ENCODE measurements at places on chromosomes 13 and 19. TPM values are rescaled to one million over a fixed set of nuclear protein-coding genes. Genes with fewer than 3 reads are reported as not detected.

Gene LMTK3
- 3.8 TPM for total RNA-seq

Gene C19orf44
- 2.2 TPM for total RNA-seq

Gene KLK12
- total RNA-seq: not detected

Gene ANGPTL4
- 1.7 TPM for total RNA-seq

Gene CGB8
- not detected for total RNA-seq

Gene KRTDAP
- total RNA-seq: not detected

Gene IGSF23
- total RNA-seq: not detected

Gene WDR62
- total RNA-seq: 16.8 TPM

Gene GJB2
- total RNA-seq: 5.1 TPM

Gene HCN2
- total RNA-seq: 1.00 TPM

GRCh38 chr13:106083620-106084350, 451.7 kb downstream of the EFNB2 start:
- peak; percentile 11 for DNase-seq

GRCh38 chr13:45042539-45042938, 53.2 kb downstream of the GPALPP1 start:
- no peak for DNase-seq

- DNase-seq: no peak
These were observed 38.1 kb downstream of the PPP2R1A start for GRCh38 chr19:52227980-52228379.

GRCh38 chr19:38004186-38004520, 97.1 kb downstream of the SIPA1L3 start:
- DNase-seq: no peak

DNA sequence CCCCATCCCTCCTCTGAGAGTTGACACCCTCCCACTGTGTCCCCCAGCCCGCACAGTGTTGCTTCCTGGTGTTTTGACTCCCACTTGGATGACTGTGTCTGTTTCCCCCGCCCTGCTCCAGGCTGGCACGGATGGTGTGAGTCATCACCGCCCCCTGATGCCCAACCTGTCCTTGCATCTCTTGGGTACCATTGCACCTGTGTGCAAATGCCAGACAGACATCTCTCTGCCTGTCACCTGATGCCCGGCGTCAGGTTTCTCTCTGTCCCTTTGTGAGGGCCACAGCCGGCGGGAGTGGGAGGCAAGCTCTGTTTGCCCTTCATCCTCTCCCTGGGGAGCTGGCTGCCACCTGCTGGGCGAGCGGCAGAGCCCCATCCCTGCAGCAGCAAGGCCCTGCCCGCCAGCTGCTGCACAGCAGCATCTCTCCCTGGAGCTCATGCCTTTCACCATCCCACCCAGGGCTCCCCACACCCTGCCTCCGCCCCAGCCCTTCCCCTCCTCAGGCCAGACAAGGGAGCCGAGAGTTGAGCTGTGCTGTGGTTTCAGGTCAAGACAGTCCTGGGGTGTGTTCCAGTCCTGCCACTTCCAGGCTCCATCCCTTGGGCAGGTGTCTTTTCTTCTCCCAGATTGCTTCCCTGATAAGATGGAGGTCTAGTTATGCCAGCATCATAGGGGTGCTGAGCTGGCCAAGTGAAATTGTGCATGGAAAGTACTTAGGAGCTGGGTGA, 29.7 kb downstream of the NKPD1 start:
- peak; percentile 29 for DNase-seq

DNA sequence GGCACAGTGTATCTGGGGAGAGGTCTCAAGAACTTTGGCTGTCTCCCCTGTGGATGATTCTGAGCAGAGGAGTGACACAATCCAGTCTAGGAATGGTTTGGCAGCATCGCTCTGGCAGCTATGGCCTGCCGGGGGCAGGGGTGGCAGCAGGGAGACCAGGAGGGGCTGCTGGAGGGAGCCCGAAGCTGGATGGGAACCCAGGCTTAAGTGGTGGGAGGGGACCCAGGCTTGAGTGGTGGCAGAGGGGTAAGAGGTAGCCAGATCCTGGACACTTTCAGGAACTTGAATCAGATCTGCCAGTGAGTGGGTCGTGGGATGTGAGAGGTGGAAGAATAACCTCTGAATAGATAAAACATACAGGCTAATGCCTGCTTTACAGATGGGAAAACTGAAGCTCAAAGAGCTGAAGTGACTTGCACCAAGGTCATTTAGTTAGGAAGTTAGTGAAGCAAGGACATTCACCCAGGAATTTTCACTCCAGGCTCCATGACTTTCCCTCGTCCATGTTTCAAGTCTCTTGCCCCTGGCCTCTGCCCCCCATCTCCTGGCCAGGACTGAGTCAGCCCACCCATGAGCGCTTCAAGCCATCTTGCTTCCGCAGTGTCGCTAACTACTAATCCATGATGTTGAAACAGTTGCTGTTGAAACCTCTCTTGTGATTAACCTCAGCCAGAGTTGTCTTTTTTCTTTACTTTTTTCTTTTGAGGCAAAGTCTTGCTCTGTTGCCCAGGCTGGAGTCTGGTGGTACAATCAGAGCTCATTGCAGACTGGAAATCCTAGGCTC, 29.9 kb upstream of the C1QTNF9 start:
- peak; percentile 9 for DNase-seq

DNA sequence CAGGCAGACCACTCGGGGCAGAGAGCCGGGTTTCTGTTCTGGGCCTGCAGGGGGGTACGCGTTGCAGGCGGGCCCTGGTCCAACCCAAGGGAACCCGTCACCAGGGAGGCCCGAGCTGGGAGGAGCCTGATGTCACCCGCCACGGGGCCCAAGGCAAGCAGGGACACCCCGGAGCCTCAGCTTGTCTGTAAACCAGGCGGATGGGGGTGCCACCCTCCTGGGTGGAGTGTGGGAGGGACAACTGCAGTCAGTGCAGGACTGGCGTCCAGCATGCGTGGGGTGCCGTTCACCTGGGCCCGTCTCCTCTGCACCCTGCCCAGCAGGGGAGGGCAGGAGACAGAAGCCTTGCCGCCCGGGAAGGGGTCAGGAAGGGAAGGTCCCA, 7.0 kb downstream of the CACTIN start:
- DNase-seq: no peak

- no peak for DNase-seq
These were observed 420.5 kb upstream of the HTR2A start for GRCh38 chr13:47317356-47317755.

GRCh38 chr13:27535546-27535945, 84.8 kb downstream of the LNX2 start:
- DNase-seq: no peak

- no peak for DNase-seq
These were observed 13.8 kb upstream of the GARIN5A start for GRCh38 chr19:50490411-50490811.

- peak; percentile 78 for DNase-seq
These were observed 2.5 kb downstream of the LDLR start for GRCh38 chr19:11091703-11092153.

GRCh38 chr13:30268673-30269072, 38.7 kb downstream of the KATNAL1 start:
- no peak for DNase-seq

- DNase-seq: no peak
These were observed 81.2 kb upstream of the RAP2A start for GRCh38 chr13:97352815-97353214.

DNA sequence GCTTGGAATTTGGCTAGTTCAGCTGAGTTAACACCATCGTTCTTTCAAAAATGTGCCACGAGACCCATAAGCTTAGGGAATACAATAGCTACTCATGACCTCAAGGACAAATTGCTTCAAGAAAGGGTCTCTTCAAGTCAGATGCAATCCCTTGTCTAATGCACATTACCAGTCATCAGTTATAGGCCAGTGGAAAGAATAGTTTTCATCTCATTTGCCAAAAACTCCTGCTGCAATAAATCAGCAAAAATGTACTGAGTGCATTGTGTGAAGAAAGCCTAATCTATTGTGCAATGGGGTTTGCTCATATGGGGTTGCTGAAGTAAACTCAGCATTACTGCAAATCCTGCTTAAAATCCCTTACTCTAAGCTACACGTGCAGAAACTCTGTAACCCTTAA, 208.3 kb upstream of the NBEA start:
- DNase-seq: no peak

DNA sequence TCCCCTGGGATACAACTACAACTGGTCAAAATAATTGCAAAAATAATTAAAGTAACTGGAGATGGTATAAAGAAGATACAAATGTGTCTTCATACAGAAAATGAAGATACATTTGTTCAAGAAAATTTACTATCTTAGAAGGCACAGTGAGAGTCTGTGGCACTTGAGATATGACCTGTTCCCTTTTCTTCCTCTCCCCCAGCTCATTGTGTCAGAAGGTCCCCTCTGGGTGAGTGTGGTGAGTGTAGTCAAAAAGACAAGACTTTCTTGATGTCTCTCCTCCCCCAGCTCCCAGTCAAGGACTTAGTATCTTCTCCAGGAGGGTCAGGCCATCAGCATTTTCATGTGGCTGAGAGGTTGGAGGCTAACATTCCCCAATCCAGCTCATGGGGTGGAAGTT, 51.7 kb downstream of the EDNRB start:
- no peak for DNase-seq
